ENCODE measurements at places on chromosomes 4 and X. TPM values are rescaled to one million over a fixed set of nuclear protein-coding genes. Genes with fewer than 3 reads are reported as not detected.

ARX gene
- not detected for total RNA-seq

GRCh38 chr4:94486372-94486801 lies 34.6 kb downstream of the PDLIM5 start:
- no peak for DNase-seq

GRCh38 chrX:55011294-55011693 lies 11.1 kb downstream of the APEX2 start:
- DNase-seq: no peak

GRCh38 chr4:74293558-74293957 lies 14.7 kb upstream of the EPGN start:
- no peak for DNase-seq

CFAP299 gene
- total RNA-seq: not detected

DNA sequence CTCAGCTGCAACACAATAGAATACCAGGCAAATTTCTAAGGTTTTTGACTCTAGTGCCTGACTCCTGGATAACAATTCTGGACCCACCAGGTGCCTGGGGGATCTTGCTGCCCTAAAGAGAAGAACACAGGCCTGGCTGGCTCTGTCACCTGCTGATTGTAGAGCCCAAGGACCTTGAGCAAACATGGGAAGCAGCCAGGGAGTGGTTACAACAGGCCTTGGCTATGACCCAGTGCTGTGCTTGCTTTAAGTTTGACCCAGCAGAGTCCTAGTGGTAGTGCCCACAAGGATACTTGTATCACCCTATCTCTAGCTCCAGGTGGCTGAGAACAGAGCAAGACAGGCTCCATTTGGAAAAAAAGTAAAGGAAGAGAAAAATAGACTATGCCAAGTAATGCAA lies 176.8 kb upstream of the DCAF12L2 start:
- no peak for DNase-seq

GRCh38 chr4:1766106-1767060 lies 26.7 kb upstream of the FGFR3 start:
- DNase-seq: no peak

- no peak for DNase-seq
These were observed 18.0 kb downstream of the PRSS48 start for GRCh38 chr4:151294833-151295496.

DNA sequence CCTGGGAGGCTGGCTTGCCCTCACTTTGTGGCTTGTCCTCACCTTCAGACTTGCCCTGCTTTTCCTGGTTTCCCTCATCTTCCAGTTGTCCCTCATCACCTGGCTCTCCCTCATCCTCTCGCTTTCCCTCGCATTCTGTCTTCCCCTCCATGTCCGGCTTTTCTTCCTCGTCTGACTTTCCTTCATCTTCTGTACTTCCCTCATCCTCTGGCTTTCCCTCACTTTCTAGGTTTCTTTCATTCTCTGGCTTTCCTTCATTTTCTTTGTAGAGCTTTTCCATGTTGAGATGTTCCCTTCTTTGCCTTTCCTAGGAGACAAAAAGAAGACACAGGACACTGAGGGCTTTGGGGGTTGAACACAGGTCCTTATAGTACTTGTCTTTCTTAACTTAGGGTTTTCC lies 2.3 kb downstream of the TCEAL5 start:
- no peak for DNase-seq

DNA sequence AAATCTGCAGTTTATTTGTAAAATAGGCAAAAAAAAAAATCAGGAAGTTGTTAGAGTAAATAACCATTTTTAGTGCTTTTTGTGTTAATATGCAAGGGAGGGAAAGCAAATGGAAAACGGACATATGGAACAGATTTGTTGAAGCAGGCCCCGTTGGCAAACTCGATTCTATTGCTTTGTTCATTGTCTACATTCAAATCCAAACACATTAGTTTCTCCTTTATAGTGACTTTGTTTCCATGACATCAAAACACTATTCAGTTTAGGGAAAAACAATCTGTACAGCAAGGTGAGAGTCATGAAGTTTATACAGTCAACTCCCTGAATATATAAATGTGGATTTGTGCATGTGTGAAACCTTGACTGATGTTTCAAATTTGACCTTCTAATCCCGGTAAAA lies 142.2 kb downstream of the FAM47A start:
- DNase-seq: no peak

- DNase-seq: no peak
These were observed 239.7 kb upstream of the GATB start for GRCh38 chr4:152000518-152000917.

GRCh38 chr4:151152028-151152427 lies 52.6 kb downstream of the RPS3A start:
- no peak for DNase-seq

GRCh38 chr4:98381306-98381705 lies 120.1 kb downstream of the RAP1GDS1 start:
- no peak for DNase-seq

TREX2 gene
- 0.74 TPM for total RNA-seq

DNA sequence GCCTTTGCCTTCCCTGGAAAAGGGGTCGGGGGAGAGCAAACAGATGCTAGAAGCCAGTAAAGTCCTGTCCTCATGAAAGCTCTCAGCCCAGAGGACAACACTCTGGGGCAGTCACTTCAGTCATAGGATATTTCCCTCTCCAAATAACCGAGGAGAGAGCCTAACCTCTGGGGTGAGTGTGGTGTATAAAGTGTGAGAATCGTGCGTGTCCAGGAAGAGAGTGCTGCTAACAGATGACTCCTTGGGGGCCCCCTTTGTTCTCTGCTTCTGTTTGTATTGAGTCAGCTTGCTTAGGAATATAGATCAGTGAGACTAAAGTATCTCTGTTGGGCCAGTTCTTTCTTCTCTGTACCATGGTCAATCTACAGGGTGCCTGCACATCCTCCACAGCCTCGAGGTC lies 247.2 kb downstream of the PALLD start:
- DNase-seq: no peak

SYAP1 gene
- 20.8 TPM for total RNA-seq

GRCh38 chr4:154502111-154502510 lies 10.5 kb upstream of the DCHS2 start:
- DNase-seq: no peak

GRCh38 chr4:16524911-16525554 lies 298.8 kb upstream of the TAPT1 start:
- DNase-seq: no peak

- DNase-seq: no peak
These were observed 7.0 kb downstream of the LAGE3 start for GRCh38 chrX:154471839-154472684.

DNA sequence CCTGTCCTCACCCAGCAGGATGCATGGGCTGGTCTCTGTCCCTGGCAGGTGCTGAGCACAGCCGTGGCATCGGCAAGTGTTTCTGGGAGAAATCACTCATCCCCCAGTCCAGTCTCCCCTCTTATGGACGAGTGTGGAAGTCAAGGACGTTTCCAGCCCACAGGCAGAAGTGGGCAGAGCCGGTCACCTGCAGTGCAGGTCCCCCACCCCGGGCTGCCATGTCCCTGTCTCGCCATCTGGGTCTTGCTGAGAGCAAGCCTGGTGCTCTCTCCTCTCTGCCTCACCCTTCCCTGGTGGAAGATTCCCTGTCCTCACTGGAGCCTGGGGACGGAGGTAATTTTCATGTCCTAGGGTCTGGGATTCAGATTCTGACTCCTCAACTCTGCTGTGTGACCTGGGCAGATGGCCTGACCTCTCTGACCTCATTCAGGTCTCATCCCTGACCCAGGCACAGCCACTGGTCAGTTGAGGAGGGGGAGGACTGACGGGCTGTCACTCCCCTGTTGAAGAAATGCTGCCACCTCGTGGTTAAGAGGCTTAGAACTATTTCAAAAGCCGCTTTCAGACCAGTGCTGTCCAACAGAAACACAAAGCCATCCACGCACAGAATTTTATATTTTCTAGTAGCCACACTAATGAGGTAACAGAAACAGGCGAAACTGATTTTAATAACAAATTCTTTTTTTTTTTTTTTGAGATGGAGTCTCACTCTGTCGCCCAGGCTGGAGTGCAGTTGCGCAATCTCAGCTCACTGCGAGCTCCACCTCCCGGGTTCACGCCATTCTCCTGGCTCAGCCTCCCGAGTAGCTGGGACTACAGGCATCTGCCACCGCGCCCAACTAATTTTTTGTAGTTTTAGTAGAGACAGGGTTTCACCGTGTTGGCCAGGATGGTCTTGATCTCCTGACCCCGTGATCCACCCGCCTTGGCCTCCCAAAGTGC lies 1.8 kb downstream of the CPZ start:
- DNase-seq: peak; percentile 31

NR3C2 gene
- total RNA-seq: 4.2 TPM

- DNase-seq: no peak
These were observed 126.0 kb downstream of the PPP3CA start for GRCh38 chr4:101221294-101221693.

DNA sequence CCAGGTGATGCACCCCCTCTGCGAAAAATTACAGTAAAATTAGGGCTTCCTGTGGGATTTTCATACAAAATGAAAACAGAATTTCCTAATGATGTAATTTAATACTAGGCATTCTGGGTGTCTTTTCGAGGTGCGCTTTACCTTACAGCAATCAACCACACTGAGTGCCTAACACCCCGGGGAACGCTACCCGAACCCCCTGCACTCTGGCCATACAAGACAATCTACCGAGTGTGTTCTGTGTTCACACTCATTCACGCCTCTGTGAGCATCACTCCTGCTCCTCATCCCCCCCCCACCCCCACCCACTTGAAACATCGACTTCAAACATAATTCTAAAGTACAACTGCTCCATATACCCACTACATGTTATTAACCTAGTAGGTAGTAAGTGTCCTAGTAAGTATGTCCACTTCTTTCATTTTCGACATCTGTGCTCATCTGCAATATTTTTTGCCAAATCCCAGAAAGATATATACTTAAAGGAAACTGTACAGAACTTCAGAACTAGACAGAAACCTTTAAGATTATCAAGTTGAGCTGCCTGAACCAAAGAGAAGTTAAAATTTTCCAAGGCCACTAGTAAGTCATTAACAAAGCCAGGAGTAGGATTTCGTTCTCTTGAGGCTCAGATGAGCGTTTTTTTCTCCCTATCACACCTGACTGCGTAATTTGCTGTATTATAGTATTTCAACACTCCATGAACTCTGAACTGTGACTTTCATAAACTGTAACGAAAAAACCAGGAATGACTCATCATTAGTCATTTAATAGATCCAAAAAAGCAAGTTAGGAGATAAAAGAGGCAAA lies 80.0 kb downstream of the FAT1 start:
- DNase-seq: no peak

DNA sequence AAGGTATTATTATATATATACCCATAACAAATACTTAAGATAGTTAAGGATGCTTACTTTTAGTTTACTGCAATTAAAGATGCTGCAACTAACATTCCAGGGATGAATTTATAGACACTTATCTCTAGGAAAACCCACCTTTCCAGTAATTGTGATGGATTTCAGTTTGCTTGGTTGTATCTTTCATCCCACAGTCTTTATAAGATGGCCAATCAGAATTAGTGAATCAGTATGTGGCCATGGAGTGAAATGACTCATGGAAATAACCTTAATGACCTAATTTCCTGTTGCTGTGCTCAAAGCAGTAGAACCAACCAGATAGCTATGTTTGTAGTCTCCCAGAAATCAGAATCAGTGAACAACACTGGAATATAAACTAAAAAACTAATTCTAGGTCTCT lies 26.4 kb downstream of the MOSPD2 start:
- DNase-seq: no peak

DNA sequence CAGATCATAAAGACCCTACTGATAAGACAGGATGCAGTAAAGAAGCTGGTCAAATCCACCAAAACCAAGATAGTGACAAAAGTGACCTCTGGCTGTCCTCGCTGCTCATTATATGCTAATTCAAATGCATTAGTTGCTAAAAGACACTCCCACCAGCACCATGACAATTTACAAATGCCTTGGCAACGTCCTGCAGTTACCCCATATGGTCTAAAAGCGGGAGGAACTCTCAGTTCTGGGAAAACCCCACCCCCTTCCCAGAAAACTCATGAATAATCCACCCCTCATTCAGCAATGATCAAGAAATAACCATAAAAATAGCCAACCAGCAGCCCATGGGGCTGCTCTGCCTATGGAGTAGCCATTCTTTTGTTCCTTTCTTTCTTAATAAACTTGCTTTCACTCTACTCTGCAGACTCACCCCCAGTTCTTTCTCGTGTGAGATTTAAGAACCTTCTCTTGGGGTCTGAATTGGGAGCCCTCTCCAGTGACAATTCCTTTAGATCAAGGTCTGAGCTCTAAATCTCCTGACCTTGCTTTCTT lies 217.1 kb upstream of the STS start:
- no peak for DNase-seq

DNA sequence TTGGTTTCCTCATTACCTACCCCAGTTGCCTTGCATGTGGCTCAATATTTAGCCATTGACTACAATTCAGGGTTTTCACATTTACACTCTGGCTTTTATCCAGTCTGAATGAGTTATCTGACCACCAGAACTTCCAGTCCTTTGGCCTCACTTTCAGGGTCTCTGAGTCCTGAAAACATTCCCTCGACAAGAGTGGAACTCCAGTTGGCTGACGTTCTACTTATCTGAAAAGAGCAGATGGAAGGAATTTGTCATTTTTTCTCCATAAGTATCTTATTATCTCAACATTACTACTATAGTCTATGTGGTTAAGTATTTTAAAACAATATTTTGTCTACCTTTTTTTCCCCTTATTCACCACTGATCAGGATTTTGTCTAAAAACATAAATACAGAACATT lies 5.2 kb upstream of the CASP6 start:
- no peak for DNase-seq

DNA sequence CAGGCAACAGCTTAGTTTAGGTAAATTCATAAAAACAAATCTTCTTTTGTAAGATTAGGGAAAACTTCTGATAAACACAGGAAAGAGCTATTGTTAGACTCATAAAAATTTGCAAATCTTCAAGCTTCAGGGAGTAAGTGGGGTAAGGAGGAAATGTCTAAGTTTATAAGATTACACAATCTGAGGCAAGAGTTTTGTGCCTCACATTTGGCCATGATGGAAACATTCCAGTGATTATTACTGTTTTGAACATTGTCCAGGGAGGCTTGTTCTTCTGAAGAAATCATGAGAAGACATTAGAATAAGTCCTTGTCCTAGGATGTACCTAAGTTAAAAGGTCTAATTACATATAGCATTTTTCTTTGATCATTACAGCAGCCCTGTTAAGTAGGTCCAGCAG lies 72.8 kb downstream of the MAOB start:
- no peak for DNase-seq

DNA sequence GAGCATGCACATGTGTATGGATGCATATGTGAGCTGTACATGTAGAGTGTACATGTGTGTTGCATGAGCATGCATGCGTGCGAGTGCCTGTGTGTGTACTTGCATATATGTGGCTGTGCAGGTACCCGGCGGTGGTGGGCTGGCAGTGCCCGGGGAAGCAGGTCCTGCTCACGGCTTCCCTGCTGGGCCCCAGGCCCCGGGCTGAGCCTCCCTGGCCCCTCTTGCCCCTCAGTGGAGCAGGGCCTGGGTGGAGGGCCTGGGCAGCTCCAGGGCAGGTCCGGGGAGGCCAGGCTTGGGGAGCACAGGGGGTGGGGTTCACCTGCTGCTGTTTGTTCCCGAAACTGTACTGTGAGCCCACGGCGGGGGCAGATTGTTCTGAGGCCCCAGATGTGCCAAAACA lies 9.4 kb downstream of the NAT8L start:
- no peak for DNase-seq

C4orf50 gene
- total RNA-seq: 0.10 TPM

GRCh38 chr4:90306810-90307209 lies 179.6 kb downstream of the CCSER1 start:
- DNase-seq: no peak

- no peak for DNase-seq
These were observed 28.1 kb downstream of the DCAF8L1 start for GRCh38 chrX:27953171-27953570.

- no peak for DNase-seq
These were observed 45.8 kb downstream of the ENOX2 start for GRCh38 chrX:130857207-130857606.
